ENCODE measurements at places on chromosomes 5 and 9.

- DNase-seq, result no peak
Measured at GRCh38 chr5:103244398-103244797, 14.2 kb upstream of the MACIR start.

DNA sequence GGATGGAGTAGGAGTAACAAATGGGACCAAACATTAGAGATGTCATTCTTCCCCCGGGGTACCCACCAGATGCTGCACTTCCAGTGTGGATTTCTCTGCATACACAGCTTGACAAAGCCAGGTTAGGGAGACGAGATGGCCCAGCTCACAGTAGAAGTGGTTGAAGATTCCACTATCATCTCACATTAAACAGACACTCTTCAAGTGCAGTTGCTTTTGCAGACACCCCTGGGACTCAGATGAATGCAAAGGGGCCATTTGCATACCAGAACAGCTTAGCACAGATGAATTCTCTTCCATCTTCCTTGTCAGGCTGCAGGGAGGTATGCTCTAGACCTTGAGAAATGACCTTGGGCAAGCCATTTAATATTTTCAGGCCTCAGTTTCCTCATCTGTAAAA lies 12.6 kb upstream of the C5orf58 start:
- DNase-seq, result no peak

- peak; percentile 44 for DNase-seq
Measured at GRCh38 chr5:93193431-93194347, 387.3 kb downstream of the NR2F1-AS1 start.

DNA sequence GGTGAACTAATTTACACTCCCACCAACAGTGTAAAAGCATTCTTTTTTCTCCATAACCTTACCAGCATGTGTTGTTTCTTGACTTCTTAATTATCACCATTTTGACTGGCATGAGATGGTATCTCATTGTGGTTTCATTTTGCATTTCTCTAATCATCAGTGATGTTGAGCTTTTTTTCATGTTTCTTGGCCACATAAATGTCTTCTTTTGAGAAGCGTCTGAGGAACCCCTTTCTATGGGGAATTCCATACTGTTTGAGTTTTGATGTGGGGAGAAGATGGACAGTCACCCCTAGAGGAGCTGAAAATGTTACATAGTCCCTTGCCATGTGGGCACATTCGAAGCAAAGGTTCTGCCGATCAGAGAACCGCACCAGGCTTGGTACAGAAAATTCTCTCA lies 207.0 kb upstream of the SLC30A5 start:
- no peak for DNase-seq

DNA sequence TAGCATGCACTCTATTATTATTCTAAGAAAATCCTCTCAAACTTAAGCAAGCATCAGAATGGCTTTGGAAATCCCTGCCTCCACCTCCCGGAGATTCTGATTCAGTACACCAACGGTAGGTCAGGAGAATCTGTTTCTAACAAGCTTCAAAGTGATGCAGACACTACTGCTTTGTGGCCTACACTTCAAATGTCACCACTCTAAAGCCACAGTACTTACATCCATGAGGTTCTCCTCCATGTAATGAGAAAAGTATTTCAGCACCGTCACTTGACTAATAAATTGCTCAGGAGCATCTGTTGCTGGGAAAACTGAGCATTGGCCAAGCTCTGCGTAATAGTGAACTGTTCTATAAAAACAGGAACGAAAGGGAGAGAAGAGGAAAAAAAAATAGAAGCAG lies 4.8 kb downstream of the PLK2 start:
- peak; percentile 51 for DNase-seq

DNA sequence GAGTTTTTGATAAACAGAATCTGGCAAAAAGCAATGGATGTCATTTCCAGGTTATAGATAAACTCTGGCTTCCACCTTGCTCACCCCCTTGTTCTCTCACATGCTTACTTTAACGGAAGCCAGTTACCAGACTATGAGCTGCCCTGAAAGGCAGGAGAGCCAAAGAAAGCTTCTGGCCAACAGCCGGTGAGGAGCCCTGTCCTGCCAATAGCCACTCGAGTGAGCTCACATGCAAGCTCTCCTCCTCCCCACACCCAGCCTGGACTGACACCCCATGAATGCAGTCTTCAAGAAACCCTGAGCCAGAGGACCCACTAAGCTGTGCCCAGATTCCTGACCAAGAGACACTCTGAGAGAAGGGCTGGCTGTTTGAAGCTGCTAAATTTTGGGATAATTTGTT lies 14.4 kb upstream of the SMIM15 start:
- DNase-seq, result no peak

DNA sequence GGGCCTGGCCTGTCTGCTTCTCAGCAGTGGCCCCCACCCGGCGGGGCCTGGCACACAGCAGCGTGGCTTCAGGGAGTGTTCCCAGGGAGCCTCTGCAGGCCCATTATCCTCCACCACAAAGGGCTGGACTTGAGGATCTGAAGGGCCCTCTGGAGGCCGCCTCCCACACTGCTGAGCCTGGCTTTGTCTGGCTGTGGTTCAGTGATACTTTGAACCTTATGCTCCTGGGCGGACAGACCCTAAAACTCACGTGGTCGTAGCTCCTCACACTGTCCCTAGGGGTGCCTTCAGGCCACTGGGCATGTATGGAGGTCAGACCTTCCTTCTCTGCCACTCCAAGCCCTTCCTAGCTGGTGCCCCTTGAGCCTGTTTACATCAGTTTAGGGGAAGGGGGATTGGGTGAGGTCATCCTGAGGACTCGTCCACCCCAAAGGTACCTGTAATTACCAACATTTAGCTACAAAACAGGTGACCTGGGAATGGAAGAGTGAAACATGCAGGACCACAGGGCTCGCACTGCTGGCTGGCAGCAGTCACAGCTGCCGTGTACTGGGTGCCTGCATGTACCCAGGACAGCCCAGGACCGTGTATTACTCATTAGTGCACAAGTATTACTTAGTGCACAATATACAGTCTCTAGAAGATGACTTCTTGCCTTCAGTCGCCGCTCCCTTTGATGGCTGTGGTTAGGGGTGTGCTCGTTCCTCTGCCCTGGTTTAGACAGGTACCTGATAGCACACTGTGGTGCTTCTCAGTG lies 8.5 kb downstream of the GRHPR start:
- DNase-seq, result no peak

DNA sequence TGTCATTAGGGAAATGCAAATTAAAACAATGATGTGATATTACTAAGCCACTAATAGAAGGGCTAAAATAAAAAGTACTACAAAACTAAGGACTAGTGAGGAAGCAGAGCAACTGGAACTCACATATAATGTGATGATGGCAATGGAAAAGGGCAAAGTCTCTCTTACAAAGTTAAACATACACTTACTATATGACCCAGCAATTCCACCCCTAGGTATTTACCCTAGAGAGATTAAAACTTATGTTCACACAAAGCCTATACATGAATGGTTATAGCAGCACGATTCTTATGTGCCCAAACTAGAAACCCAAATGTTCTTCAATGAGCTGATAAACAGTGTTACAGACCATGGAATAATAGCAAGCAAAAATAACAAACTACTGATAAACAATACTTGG lies 643.7 kb downstream of the TLE1 start:
- no peak for DNase-seq

DNA sequence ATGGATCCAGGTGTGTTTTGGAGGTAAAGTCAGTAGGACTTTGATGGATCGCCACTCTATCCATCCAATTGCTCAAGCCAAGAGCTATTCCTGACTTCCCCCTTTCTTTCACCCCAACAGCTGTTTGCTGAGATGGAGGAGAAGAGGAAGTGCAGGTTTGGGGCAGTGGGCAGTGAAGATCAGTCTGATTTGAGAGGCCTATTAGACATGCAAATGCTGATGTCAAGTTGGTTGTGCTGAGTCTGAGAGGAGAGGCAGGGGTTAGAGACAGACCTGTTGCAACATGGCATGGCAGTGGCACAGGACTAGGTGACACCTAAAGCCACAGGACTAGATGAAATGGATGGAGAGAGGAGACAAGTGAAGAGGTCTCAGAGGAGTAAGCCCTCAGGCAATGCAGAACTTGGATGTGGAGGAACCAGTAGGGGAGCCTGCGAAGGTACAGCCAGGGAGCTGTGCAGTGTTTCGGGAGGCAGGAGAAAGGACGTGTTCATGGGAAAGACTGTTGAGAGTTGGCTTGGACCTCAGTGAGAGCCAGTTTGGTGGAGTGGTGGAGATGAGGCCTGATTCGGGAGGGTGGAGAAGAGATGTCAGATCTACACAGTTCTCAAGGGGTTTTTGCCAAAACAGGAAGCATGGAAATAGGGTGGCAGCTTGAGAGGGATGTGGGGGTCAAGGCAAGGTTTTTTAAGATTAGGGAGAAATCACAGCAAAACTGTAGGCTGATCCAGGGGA lies 175.0 kb downstream of the MACROH2A1 start:
- DNase-seq, result no peak

Measured in EL (cell line).